ENCODE measurements at places on chromosomes 5 and 9.

DNA sequence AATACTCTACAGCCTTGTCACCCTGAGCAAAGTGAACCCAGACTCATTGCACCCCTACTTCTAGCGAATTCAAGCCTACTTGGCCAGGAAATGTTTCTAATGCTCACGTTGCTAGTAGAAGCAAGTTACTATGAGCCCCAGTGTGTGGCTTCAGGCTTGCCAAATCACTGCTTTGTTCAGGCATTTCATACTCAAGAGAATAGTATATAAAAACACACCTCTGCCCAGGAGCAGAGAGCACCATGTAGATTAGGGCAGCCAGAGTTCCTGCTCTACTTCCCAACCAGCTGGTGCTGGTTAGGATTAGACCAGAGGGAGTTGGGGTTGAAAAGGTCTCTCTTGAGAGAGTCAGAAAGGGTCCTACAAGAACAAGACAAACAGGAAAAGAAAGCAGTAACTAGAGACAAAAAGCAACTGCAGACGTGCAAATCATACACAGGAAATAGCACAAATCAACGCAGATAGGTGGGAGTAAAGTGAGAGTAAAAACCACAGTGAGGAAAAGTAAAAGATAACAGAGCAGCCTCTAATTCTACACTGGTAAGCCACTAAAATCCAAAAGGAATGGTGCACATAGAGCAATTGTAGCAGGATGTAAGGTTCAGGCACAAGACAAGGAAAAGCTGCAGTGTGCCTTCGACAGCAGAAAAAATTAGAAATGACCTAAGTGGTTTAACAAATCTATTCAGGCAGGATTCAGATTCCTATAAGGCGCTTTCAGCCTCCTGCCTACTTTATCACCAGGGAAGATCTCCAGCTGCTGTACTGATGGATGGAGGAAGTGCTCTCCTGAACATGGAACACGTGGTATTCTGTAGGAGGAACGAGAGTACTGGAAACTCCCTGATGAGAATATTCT is 49.6 kb upstream of the KIF2A start:
- no peaks in the 10 kb centered on the region for H3K27me3 ChIP-seq
- DNase-seq = no peak
- no peak overlapping the region for H3K4me3 ChIP-seq
- no peaks in the 10 kb centered on the region for H3K36me3 ChIP-seq
- H3K27ac ChIP-seq = no peak overlapping the region

DNA sequence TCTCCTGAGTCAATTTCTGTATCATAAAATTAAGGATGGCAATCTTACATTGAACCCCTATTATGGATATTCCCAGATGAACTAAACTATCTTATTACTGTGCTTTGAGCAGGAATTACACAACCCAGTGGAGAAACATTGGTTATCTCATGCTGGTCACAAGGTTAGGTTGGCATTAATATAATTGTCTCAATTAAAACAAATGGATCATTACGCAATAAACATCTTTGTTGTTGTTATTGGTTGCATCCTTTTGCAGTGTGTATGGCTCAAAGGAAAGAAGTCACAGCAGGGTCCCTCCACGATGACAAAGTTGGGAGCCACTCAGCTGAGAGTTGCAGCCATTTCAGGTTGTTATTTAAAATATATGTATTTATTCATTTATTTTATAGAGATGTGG is 297.0 kb upstream of the KLF4 start:
- H3K4me3 ChIP-seq = no peak overlapping the region
- no peaks in the 10 kb centered on the region for H3K4me1 ChIP-seq
- H3K27me3 ChIP-seq = no peaks in the 10 kb centered on the region

GRCh38 chr9:127018935-127019334 is 103.5 kb downstream of the ANGPTL2 start:
- no peak overlapping the region for H3K27ac ChIP-seq
- no peak for DNase-seq
- H3K36me3 ChIP-seq = no peaks in the 10 kb centered on the region
- no peak overlapping the region for H3K4me3 ChIP-seq
- no peaks in the 10 kb centered on the region for H3K27me3 ChIP-seq

DNA sequence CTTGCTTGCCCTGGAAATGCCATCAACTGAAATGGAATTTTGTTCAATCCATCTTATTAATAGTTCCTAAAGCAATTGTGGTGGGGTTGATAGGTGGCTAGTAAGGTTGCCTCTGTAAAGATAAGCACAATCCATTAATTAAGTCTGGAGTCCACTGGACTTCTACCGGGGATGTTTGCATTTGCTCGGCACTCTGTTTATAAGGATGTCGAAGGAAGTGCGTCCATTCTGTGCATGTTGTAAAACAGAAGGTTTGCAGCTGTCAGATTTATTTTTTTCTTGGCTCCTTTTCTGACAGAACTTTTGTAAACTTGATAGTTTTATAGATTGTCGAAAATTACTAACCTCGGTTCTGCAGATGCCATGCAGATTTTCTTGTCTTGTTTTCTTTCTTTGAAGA is 12.8 kb upstream of the TNFAIP8 start:
- H3K4me3 ChIP-seq = no peak overlapping the region
- H3K27me3 ChIP-seq = no peaks in the 10 kb centered on the region
- no peak for DNase-seq

DNA sequence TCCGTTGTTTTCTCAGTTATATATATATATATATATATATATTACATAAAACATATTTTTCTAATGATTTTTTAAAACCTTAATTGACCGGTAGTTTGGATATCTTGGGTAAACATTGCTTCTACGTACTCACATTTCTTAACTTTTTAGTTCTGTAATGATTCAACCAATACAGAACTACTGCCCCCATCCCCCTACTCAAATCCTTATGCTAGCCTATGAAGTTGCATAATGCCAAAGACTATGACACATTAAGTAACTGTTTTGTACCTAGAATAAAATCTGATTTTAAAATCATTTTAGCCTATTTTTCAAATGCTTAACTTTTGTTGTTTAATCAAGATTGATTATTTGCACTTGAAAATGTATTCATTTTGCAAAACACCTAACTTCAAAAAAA is 4.4 kb upstream of the FST start:
- no peak overlapping the region for H3K27ac ChIP-seq
- H3K36me3 ChIP-seq = no peaks in the 10 kb centered on the region
- peaks cover 14% of the 10 kb centered on the region for H3K4me1 ChIP-seq
- no peak overlapping the region for H3K4me3 ChIP-seq
- DNase-seq = no peak
